ENCODE measurements at places on chromosomes 3 and 15. TPM values are rescaled to one million over a fixed set of nuclear protein-coding genes. Genes with fewer than 3 reads are reported as not detected.

GOLGA6D gene
- not detected for total RNA-seq

ITGA11 gene
- 0.44 TPM for total RNA-seq

CACNA2D3 gene
- 6.7 TPM for total RNA-seq

GRCh38 chr3:155741603-155742002 is 3.3 kb downstream of the PLCH1 start:
- no peaks in the 10 kb centered on the region for H3K36me3 ChIP-seq
- H3K27ac ChIP-seq = no peak overlapping the region
- DNase-seq = no peak
- no peaks in the 10 kb centered on the region for H3K27me3 ChIP-seq

DNA sequence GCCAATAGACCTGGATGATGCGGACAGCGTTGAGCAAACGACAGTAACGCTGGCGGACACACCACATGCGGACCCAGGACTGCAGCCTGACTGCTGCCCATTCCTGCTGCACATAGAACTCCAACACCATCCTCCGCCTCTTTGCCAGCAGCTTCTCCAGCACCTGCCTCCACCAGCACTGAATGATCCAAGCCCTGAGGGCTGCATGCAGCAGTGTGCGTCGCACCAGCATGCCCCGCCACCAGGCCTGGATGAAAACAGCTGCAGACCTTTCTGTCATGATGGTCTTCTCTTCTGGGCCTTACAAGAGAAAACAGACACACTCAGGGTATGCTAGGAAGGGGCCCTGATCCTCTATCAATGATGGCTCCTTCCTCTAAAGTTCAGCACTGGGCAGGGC is 1.5 kb downstream of the IQCF5 start:
- no peaks in the 10 kb centered on the region for H3K36me3 ChIP-seq
- no peak for DNase-seq
- H3K4me3 ChIP-seq = no peak overlapping the region
- H3K27me3 ChIP-seq = no peaks in the 10 kb centered on the region
- no peak overlapping the region for H3K27ac ChIP-seq
- no peaks in the 10 kb centered on the region for H3K4me1 ChIP-seq

Data from esophagus squamous epithelium (tissue), 5 donors.